Endothelial cell of coronary artery (primary cell): ENCODE measurements at places on chromosomes 12 and 14. TPM values are rescaled to one million over a fixed set of nuclear protein-coding genes. Genes with fewer than 3 reads are reported as not detected.

The KITLG gene
- total RNA-seq: 22.0 and 24.1 TPM in 2 replicates

The KMT2D gene
- total RNA-seq: 36.2 and 58.5 TPM in 2 replicates

The MIP gene
- not detected in 2 replicates for total RNA-seq

The SCN8A gene
- 5.7 and 16.6 TPM in 2 replicates for total RNA-seq

The CSRP2 gene
- total RNA-seq: 3.9 and 4.8 TPM in 2 replicates

The LRRC43 gene
- total RNA-seq: 0.72 and 0.85 TPM in 2 replicates

The EVL gene
- 13.4 and 14.6 TPM in 2 replicates for total RNA-seq

The SLCO1B1 gene
- not detected in 2 replicates for total RNA-seq

The FLRT2 gene
- 23.4 and 34.4 TPM in 2 replicates for total RNA-seq

The TRHDE gene
- not detected in 2 replicates for total RNA-seq

The LAG3 gene
- total RNA-seq: under 0.01 and 0.09 TPM in 2 replicates

The KRT85 gene
- not detected in 2 replicates for total RNA-seq

The APOLD1 gene
- 3.0 and 6.4 TPM in 2 replicates for total RNA-seq

The MLXIP gene
- total RNA-seq: 12.9 and 23.8 TPM in 2 replicates

The PEBP1 gene
- total RNA-seq: 147 and 153 TPM in 2 replicates

The ANO2 gene
- total RNA-seq: 33.1 and 41.0 TPM in 2 replicates

The KRT8 gene
- 9.2 and 20.7 TPM in 2 replicates for total RNA-seq

The KRT3 gene
- not detected in 2 replicates for total RNA-seq

The KRT77 gene
- total RNA-seq: not detected in 2 replicates

The SDS gene
- total RNA-seq: not detected in 2 replicates

The TOMM20L gene
- total RNA-seq: not detected in 2 replicates

The PKP2 gene
- 5.9 and 14.1 TPM in 2 replicates for total RNA-seq

The ADAMTS20 gene
- not detected in 2 replicates for total RNA-seq

The BDKRB1 gene
- not detected in 2 replicates for total RNA-seq

The TAS2R30 gene
- total RNA-seq: 3.0 and 7.4 TPM in 2 replicates

The GALNT16 gene
- 0.19 and 0.36 TPM in 2 replicates for total RNA-seq

The DCAF5 gene
- 10.3 and 15.7 TPM in 2 replicates for total RNA-seq

The OASL gene
- total RNA-seq: 0.19 and 0.36 TPM in 2 replicates

The SERPINA3 gene
- total RNA-seq: 0.18 and 36.9 TPM in 2 replicates

The MSI1 gene
- total RNA-seq: not detected in 2 replicates

The NID2 gene
- 14.2 and 34.4 TPM in 2 replicates for total RNA-seq

The FRS2 gene
- 12.4 and 18.0 TPM in 2 replicates for total RNA-seq

The INSM2 gene
- not detected in 2 replicates for total RNA-seq
